ENCODE measurements at places on chromosomes 7 and 10.
A peak's percentile ranks its signal among the peaks of the same experiment; 100 is the strongest.

- no peak for DNase-seq
Measured at GRCh38 chr7:24835643-24836042, 78.4 kb upstream of the GSDME start.

DNA sequence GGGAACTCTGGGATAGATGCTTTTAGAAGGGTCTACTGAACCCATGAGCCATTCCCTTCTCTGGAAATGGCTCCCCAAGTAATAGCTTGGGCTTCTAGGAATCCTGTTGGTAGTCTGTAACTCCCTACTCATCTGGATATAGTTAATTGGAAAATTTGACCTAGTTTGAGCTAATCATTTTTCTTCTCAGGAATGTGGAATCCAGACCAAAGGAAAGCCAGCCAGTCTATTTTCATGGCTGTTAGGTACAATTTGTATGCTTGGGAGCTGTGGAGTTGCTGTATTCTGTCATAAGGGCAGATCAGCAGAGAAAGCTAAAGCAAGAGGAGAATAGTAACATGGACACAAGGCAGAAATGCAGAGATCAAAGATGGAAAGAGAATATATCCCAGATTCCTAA is 71.6 kb upstream of the C1GALT1 start:
- DNase-seq: no peak

GRCh38 chr10:95388539-95388938 is 97.7 kb upstream of the PDLIM1 start:
- DNase-seq: peak; percentile 50

DNA sequence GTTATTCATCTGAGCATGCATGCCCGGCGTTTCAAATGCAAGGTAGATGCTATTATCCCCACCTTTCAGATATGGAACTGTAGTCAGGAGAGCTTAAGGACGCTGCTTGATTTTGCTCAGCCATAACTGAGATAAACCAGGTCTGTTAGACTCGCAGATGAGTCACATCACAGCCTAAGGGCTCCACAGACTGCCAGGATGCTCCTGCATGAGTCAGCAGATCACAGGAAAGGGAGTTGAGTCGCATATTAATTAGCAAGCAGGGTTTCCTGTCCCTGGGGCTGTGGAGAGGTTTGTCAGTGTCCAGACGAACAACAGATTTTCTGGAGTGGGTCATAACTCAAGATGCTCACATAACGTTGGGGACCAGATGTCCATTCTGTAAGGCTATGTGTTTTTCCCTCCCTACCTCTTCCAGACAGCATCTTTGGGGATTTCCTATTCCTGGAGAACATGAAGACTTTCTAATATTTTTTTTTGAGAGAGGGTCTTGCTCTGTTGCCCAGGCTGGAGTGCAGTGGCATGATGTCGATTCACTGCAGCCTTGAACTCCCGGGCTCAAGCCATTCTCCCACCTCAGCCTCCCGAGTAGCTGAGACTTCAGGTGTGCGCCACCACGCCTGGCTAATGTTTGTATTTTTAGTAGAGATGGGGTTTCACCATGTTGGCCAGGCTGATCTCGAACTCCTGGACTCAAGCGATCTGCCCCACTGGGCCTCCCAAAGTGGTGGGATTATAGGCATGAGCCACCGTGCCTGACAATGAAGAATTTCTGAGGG is 36.7 kb downstream of the PFKFB3 start:
- DNase-seq: no peak

- DNase-seq: peak; percentile 62
Measured at GRCh38 chr7:1054438-1054837, 10.1 kb downstream of the GPR146 start.
